Sigmoid colon (tissue), 7 donors: ENCODE measurements at places on chromosomes 5 and 9. TPM values are rescaled to one million over a fixed set of nuclear protein-coding genes. Genes with fewer than 3 reads are reported as not detected.
A peak's percentile ranks its signal among the peaks of the same experiment; 100 is the strongest.

DNA sequence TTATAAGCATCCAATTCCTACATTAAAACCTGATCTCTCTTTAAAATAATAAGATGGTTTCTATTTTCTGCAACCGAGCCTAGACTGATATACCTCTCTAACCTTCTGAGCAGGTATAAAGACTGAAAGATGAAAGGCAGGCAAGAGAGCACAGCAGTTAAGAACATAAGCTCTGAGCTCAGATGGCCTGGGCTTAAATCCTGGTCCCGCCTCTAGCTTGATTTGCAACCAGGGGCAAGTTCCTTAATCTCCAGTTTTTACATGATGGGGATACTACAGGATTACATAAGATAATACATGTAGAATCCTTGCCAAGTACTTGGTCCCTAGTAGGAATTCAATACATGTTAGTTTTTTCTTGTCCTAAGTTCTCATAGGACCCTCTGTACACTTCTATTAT lies 33.9 kb downstream of the SLC24A2 start:
- DNase-seq: no peak

SOX30 gene
- 0.33 TPM for total RNA-seq

- DNase-seq: peak; percentile 75
These were observed 27.4 kb downstream of the LNPEP start for GRCh38 chr5:96963267-96963666.

ZBTB6 gene
- total RNA-seq: 11.8 TPM

GRCh38 chr9:27529316-27530278 lies at the start of gene MOB3B:
TSS of gene MOB3B (minus strand) at chr9:27529814. CDS start at chr9:27455550, 74,264 bp downstream.
- peak; percentile 91 for DNase-seq

- no peak for DNase-seq
These were observed 3.5 kb downstream of the NRARP start for GRCh38 chr9:137298401-137299202.

DNA sequence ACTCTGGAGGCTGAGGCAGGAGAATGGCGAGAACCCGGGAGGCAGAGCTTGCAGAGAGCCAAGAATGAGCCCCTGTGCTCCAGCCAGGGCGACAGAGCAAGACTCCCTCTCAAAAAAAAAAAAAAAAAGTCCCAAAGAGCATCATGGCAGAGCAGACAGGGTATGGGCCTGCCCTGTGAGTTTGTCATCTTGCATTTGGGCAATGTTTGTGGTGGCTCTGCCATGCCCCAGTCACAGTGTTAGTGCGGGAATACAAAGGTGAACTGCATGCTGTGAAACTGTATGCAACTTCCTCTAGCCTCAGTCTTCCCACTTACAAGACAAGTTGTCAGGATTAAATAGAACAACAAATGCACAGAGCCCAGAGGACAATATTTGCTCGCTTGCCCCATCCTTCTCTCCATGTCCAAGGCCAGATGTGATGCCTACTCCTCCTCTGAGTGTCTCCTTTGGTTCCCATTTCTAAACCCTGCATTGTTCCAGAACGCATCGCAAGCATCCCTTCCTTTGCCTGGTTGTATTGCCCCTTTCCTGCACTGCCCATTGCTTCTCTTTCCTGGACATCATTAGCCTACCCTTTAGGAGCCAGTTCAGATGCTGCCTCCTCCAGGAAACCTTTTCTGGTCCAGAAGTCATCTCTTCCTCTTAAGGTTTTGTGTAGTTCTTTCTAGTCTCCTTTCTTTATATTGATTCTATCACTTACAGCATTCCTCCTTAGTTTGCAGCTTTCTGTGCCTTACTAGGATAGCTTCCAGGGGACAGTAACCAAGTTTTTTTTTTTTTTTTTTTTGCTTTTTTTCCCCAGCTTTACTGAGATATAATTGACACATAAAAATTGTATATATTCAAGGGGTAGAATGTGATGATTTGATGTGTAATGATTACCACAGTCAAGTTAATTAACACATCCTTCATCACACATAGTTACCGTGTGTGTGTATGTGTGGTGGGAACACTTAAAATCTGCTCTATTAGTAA lies 69.0 kb upstream of the TNFAIP8 start:
- no peak for DNase-seq

FBXW2 gene
- 61.8 TPM for total RNA-seq

DNA sequence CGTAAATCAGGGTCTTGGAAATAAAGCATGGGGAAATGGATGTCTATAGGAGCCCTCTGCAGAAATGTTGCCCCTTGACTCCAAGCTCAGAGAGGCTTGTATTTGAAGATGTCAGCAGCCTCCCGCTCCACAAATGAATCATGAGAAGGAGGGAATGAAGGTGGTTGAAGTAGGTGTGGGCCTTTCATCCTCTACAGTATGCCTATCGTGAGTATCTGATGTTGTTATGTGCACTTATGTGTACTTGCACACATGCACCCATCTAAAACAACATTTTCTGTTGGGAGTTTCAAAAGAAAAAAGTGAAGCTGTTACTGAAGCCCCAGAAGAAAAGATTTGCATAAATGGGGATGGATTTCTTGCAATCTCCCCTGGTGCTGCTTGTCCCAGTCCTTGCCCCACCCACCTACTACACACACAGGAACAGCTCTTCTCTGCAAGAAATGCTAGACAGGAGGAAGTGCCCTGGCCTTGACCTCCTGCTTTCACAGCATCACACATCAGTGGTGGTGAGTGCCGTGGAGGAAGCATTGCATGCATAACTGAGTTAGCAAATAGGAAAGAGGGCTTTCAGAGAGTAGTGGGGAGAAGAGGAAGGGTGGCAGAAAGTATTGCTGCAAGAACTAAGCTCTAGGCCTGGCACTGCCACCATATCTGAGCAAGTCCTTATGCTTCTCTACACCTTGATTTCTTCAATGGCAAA lies 156.1 kb downstream of the SNX18 start:
- DNase-seq: peak; percentile 81
